CD8-positive, alpha-beta memory T cell (primary cell): ENCODE measurements at places on chromosomes 5 and 9. TPM values are rescaled to one million over a fixed set of nuclear protein-coding genes. Genes with fewer than 3 reads are reported as not detected.

The RC3H2 gene
- polyA plus RNA-seq, result 34.0 TPM

The RASGEF1C gene
- not detected for polyA plus RNA-seq

The WDR38 gene
- polyA plus RNA-seq, result not detected

The SLC6A7 gene
- not detected for polyA plus RNA-seq

The ACOT12 gene
- not detected for polyA plus RNA-seq

The CCDC192 gene
- not detected for polyA plus RNA-seq
